ENCODE measurements at places on chromosomes 5 and 9. TPM values are rescaled to one million over a fixed set of nuclear protein-coding genes. Genes with fewer than 3 reads are reported as not detected.

The IQGAP2 gene
- 1.2 TPM for total RNA-seq

The SKP1 gene
- 271 TPM for total RNA-seq

The OMD gene
- not detected for total RNA-seq

The CDH6 gene
- 125 TPM for total RNA-seq

The TLX3 gene
- not detected for total RNA-seq

The SERF1A gene
- 7.0 TPM for total RNA-seq

The ZNF618 gene
- 9.2 TPM for total RNA-seq

The KLF4 gene
- total RNA-seq: 6.9 TPM

The PCDHB9 gene
- 0.56 TPM for total RNA-seq

The LRRTM2 gene
- total RNA-seq: under 0.01 TPM

The NR6A1 gene
- 0.19 TPM for total RNA-seq

The HAPLN1 gene
- 38.9 TPM for total RNA-seq

The C9orf153 gene
- total RNA-seq: 0.56 TPM

The TAF11L5 gene
- total RNA-seq: not detected

The IFNB1 gene
- total RNA-seq: not detected

The SLC28A3 gene
- 1.1 TPM for total RNA-seq

The WNT8A gene
- total RNA-seq: not detected

The SARDH gene
- total RNA-seq: 9.6 TPM

The COL27A1 gene
- total RNA-seq: 9.9 TPM

The PRSS3 gene
- 6.5 TPM for total RNA-seq

The STPG3 gene
- not detected for total RNA-seq

The KCNN2 gene
- total RNA-seq: not detected

The IL11RA gene
- 9.9 TPM for total RNA-seq

The RMI1 gene
- 4.8 TPM for total RNA-seq

The HSD17B3 gene
- not detected for total RNA-seq

The TRIM36 gene
- total RNA-seq: 0.56 TPM

The LAMC3 gene
- total RNA-seq: under 0.01 TPM

The CXCL14 gene
- total RNA-seq: under 0.01 TPM

The MYMK gene
- total RNA-seq: not detected

The ACTBL2 gene
- total RNA-seq: 0.19 TPM

Measured in regular cardiac myocyte (primary cell).